Activated CD8-positive, alpha-beta memory T cell treated with anti-CD3 and anti-CD28 coated beads for 1 hour (primary cell): ENCODE measurements at places on chromosomes 2 and 18.
A peak's percentile ranks its signal among the peaks of the same experiment; 100 is the strongest.

DNA sequence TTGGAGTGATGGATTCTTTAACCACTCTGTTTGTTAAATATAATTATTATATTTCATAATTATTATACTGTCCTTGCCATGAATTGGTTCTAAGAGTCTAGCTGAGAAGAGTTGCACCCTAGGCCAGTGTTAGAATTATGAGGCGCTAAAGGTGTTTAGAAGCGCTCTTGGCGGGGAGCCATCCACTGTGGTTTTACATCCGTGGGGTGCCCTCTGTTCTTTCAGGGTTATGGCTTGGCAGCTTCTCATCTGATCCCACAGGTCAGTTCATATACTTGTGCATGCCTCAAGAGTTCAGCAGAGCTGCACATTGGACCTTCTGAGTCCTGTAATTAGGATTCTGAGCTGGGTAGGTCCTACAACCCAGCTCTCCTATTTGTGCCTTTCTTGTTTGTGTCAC, 9.1 kb downstream of the ASAP2 start:
- DNase-seq, result no peak

GRCh38 chr2:239567786-239568185, 167.0 kb upstream of the HDAC4 start:
- DNase-seq, result no peak

- no peak for DNase-seq
Observed at GRCh38 chr2:239955087-239955988, 69.8 kb downstream of the NDUFA10 start.

- DNase-seq, result no peak
Observed at GRCh38 chr2:15940661-15941480, 521 bp downstream of the MYCN start.

DNA sequence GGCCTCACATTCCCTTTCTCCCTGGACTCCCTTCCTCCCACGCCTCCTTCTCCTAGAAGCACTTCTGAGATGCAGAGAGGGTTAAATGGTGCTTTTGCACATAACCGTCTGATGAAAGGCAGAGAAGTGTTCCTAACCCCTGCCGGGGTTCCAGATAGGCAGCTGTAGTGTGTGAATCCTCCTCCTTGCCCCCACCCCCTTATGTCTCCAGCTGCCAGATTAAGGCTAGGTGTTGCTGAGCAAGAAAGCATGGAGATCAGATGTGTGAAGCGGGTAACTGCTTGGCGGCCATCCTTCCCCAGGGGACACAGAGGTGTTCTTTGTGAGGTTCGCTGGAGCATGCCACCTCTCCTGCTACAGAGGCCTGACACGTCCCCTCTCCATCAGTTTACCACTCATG, 88.3 kb downstream of the NRP2 start:
- no peak for DNase-seq

DNA sequence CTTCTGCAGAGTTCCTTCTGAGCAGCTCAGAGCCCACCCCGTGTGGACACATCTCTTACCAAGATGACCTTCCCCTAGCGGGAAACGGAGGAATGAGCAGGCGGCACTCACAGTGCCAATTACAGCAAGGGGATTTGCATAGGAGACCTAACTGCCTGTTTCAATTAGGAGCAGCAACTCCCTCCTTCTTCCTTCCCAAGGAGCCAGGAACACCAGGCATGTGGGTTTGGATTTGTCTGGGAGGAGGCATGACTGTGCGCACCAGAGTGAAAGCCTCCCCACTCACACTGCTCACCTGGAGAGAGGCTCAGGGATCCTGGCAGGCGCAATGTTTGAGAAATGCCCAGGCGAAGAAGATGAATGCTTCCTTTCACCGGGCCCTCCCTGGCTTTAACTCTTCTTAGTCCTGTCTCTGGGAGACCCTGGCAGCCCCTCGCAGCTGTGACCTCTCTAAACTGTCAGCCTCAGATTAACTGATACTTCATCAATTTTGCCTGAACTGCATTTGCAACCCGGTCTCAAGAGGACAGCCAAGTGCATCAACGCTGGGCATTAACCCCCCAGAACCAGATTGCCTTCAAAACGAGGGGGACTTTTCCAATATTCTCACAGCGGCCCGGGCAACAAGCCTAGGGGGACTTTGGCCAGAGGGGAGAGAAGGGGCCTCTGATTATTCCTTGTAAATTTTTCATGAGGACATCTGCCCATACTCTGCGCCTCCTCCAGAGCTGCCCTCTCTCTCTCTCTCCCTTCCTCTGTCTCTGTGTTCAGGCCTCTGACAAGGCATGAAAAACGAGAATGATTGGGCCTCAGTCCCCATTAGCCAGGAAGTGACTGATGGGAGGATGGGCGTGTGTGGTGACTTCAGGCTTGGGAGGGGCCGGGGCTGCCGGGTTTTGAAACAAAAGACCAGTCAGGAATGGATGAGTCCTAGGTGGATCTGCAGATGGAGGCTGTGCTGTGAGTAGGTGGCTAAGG, 93.8 kb downstream of the CMPK2 start:
- DNase-seq, result no peak

DNA sequence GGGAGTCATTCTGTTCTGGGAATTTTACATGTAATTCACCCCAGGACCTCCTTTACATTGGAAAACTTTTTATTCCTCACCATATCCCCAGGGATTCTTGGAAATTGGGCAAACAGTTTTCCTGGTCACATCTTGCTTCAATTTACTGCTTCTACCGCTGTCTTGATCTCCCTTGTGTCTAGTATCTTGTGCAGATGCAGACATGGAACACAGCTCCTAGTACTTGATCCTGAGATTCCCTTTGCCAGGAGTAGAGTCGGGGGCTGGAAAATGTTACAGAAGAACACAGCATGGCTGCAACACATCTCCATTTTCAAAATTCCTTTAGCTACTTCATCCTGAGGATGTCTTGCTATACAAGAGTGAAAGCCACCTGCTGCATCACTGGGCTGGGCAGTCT, 472.8 kb downstream of the PLCL1 start:
- no peak for DNase-seq

GRCh38 chr2:96873651-96874096, 3.8 kb upstream of the SEMA4C start:
- DNase-seq, result no peak

DNA sequence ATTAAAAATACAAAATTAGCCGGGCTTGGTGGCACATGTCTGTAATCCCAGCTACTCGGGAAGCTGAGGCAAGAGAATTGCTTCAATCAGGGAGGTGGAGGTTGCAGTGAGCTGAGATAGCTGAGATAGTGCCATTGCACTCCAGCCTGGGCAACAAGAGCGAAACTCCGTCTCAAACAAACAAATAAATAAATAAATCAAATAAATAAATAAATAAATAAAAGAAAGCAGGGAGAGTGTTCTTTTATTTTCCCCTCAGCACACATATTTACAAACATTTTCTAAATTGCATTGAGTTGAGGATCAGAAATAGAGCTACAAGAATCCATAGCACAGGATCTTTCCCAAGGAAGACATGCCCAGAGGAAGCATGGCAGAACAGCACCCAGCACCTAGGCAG, 71.9 kb downstream of the RIT2 start:
- DNase-seq, result no peak

GRCh38 chr2:39099870-39100728, 20.8 kb downstream of the SOS1 start:
- no peak for DNase-seq

GRCh38 chr2:229910832-229911412, 10.9 kb downstream of the TRIP12 start:
- no peak for DNase-seq

- no peak for DNase-seq
Observed at GRCh38 chr2:133344849-133345248, 223.4 kb downstream of the NCKAP5 start.

GRCh38 chr18:48888773-48889080, 62.0 kb downstream of the SMAD7 start:
- DNase-seq, result no peak

DNA sequence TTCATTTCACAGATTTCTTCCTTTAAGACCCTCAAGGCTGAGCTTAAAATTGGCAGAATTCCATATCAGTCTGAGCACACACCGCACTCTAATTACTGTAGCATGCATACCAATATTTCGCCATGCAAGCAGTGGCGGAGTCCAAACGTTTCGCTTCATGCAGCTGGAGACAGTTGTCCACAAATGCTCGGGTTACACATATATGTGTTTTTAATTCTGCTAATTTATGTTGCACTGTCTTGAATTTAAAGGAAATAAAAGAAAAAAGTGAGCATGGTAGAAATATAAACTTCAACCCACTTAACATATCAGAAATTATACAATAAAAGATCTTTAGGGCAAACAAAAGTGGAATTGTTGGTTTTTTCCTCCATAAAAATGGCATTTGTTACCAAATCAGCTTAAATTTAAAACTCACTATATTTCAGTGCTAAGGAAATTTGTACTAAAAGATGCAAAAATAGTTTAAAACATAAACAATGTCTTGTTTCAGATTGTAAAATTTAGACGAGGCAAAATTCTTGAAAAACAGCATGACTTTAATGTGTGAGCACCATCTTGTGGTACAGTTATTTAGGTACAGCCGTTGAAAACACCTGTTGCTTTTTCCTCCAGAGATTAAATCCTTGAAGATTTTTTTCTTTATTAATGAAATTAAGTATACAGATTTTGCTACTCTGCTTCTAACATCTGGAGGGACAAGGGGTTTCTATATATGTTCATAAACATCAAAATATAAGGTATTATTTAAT, 24.1 kb upstream of the KANSL1L start:
- DNase-seq, result no peak

DNA sequence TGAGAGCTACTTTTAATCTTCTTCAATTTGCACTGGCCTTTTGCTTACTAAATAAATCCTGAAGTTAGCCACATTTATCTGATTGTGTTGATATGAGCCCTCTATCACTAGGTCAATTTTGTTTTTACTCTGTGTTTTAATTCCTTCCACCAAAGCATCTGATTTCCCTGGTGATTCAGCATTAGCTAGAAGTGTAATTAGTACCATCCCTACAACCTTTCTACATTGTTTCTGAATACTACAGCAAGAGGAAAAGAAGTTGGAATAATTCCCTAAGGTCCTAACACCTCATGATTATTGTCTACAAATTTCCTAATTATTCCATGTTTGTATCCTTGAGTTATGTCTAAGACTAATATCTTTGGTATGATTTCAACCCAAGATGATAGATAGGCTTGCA, 1093.6 kb downstream of the SUCLG1 start:
- no peak for DNase-seq

DNA sequence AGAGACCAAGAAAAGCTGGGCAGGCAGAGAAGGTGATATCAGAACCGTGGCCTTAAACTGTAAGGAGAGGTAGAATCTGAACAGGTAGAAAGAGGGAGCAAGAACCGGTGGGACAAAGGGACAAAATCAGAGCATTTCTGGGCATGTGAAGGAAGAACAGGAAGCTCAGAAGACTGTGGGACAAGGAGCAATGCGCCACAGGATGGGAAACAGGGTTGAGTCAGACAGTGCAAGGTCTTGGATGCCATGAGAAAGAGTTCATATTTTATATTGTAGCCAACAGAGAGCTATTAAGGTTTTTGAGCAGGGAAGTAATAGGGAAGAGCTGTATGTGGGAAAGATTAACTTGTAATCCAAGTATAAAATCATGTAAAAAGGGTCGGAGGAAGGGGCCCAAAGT, 106.4 kb upstream of the UGP2 start:
- DNase-seq, result no peak

DNA sequence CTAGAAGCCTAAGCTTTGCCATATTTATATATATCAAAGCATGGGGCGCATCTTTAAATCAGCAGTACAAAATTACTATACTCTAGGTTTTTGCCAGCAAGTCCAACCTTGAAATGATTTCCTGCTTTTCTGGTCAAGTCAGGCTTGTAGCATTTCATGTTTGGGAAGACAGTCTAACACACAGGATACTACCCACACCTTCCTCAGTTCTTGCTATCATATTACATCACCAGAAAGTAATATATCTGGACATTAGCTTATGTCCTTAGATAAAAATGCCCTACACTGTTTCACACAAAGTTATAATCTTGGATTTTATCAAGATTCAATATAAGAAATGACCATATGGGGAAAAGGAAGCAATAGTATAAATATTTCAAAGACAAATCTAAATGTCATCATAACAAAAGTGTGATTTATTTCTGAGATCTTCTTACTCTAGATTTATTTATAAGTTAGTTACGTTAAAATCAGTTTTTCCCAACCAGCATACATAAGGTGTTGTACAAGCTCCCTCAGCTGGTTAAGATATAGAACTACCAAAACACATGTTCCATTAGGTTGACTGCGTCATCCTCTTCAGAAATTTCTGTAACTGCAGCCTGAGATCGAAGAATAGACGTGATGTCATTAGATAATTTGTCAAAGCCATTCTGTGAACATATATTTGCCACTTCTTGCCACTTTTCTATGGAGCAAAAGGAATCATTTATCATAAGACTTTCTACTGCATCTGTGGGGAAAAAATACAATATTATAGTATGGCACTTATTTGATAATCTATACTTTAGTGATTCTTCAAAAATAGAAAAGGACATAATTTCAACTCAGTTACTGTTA, 56.6 kb downstream of the CLHC1 start:
- no peak for DNase-seq

- no peak for DNase-seq
Observed at GRCh38 chr2:195636890-195637289, 20.1 kb upstream of the SLC39A10 start.

GRCh38 chr18:23281626-23282436, 146.5 kb downstream of the CABLES1 start:
- no peak for DNase-seq

DNA sequence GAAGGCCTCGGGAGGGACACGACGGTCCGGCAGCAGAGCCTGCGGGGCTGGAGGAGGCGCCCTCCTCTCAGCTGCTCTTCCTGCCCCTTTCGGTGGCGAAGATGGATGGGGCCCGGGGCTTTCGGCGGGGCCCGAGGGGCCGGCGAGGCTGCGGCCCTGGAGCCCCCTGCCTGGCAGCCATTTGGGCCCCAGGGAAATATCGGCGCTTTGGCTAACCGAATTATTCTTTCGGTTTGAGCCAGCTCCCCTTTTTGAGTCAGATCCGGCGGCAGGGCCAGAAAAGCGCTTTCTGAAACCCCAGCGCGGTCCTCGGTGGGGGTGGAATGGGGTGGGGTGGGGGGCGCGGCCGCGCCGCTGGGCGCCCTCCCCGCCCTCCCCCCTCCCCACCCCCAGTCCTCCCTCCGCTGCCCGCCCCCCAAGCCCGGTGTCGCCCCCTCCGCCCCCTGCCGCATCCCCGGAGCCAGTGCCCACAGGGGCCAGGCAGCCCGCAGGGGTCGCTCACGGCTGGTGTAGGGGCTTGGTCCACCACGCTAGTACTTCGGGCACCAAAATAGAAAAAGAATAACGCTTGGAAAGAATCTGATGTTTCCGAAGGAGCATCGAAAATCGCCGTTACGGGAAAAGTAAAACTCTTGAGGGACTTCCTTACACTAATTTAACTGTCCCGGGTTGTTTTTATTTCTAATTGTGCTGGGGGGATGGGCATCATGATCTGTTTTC, 9.1 kb upstream of the ARID5A start:
- DNase-seq, result peak; percentile 40

- no peak for DNase-seq
Observed at GRCh38 chr2:182920631-182921056, 54.2 kb upstream of the FRZB start.
